Stimulated activated CD4-positive, alpha-beta T cell treated with anti-CD3 and anti-CD28 coated beads, TNF-alpha, amount 100 ng/mL, for 4 hours (primary cell): ENCODE measurements at places on chromosomes 4 and X.

- DNase-seq = no peak
These were observed 218.2 kb downstream of the AASDH start for GRCh38 chr4:56169061-56169460.

DNA sequence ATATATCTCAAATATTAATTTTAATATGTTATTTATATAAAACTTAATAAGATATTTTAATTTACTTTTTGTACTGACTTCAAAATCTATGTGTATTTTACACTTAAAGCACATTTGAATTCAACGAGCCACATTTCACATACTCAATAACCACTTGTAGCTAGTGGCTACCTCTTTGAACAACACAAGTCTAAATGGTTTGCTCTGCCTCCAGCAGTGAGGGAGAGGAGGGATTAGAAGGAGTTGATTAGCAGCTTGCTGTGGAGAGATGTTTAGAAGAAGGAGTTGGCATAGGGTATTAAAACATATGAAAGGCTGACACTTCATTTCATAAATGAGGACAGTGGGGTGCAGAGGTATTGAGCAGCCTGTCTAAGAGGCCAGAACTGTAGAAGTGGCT, 124.0 kb downstream of the ARHGAP24 start:
- no peak for DNase-seq

DNA sequence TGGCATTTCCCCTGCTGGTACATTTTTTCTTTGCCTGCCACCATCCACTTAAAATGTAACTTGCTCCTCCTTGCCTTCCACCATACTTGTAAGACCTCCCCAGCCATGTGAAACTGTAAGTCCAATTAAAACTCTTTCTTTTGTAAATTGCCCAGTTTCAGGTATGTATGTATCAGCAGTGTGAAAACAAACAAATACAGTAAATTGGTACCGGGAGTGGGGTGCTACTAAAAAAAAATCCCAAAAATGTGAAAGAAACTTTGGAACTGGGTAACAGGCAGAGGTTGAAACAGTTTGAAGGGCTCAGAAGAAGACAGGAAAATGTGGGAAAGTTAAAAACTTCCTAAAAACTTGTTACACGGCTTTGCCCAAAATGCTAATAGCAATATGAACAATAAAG, 16.3 kb downstream of the ARHGEF9 start:
- DNase-seq = no peak

DNA sequence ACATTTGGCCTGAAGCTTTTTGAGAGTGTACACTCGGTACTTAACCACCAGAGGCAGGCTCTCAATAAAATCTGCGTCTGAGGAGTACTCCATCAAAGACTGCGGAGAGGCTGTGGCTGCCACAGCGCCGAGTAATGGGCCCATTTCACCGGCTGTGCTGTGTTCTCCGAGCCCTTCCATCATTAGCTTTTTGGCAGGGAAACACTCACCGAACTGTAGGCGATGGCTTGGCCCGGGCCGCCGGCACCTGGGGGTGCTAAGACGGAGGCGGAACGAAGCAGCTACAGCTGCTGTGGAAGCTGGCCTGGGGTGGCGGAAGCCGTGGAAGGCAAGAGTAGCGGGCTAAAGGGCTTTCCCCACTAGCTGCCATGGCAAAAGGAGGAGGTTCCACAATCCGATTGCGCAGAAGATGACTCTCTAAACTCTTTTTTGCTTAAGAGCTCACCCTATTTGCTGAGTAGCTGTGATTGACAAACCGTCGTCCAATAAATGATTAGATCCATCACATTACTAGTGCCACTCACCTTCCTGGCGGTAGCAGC, 48.5 kb upstream of the PABPC1L2A start:
- no peak for DNase-seq

DNA sequence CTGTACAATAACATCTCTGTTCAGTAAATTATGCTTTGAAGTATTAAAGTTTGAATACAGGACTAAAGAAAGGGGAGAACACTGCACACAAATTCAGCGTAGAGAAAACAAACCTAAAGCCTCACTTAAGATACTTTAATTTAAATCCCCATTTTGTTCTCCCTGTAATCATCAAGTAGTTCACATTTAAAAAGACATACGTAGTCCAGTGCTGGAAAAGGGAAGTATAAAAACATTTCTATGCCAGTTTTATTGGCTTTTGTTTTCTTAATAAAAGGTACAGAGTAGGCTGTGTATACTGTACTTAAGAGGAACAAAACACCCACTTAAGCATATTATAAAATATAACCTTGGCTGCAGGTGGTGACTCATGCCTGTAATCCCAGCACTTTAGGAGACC, 101.6 kb downstream of the FGF16 start:
- DNase-seq = no peak

DNA sequence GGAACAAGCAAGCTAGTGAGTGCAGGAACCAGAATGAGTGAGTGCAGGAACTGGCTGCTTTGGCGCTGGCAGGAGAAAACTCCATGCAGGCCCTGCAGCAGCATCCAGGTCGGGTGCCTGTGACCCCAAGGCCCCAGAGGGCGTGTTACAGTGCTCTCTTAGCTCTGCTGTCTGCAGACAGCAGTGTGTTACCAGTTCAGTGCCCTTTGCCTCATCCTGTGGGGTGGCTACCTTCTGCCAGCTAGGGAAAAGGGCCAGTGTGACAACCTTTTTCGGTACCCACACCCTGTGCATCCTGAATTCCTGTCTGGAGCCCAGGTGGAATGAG, 202.3 kb upstream of the SMIM31 start:
- DNase-seq = no peak

DNA sequence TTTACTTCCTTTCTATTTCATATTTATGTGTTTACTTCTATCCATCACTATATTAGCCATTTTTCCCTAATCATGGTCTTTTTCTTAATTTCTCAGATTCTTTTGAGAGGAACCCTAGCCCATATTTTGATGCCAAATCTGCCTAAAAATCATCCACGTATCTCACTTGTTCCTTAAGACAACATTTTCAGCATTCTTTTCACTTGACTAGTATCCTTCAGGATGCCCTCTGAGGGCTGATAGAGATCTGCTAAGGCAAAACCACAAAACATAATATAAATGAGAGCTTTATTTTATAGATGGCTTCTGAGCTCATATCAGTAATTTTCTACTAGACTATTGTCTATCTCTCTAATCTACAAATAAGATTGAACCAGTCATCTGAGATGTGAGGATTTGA, 341.9 kb downstream of the GPM6A start:
- DNase-seq = no peak

DNA sequence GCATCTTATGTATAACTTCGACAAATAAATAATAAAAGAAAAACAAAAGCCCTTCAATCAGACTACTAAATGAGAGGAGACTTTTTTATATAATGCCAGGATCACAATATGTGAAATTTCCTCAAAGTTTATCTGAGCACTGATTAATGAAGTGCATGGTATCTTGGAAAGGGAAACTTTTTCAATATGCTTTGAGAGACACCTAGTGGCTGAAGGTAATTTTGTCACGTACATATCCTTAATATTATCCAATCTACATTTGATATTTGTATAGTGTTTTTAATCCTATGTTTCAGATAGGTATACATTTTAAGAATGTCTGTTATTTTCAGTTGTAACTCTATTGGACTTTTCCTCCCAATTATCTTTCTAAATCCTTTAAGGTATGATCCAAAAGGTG, 146.8 kb downstream of the KLHL4 start:
- DNase-seq = no peak

- no peak for DNase-seq
These were observed 280.1 kb downstream of the RAPGEF2 start for GRCh38 chr4:159382856-159383561.

GRCh38 chrX:19731307-19731820, 156.0 kb downstream of the SH3KBP1 start:
- DNase-seq = no peak

DNA sequence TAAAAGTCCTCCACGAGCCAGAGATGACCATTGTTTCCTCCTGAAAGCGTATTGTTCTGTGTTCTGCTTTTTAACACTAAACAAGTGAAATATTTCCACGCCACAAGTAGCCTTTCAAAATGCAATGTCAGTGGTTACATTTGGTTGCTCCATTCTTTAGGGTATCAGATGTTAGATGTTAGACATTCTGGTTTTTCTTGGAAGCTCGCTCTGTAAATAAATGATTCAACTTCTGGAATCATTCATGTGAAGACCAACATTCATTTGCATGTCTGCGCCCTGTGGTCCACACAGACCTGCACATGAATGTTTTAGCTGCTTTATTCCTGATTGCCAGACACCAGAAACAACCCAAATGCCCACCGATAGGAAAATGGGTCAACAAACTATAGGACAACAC, 38.0 kb upstream of the HELT start:
- DNase-seq = no peak

- DNase-seq = no peak
These were observed 129.0 kb downstream of the DCTD start for GRCh38 chr4:182788201-182788600.

- no peak for DNase-seq
These were observed 62.2 kb downstream of the PPP1R2C start for GRCh38 chrX:42715701-42716262.

GRCh38 chr4:90546114-90546513, 418.9 kb downstream of the CCSER1 start:
- no peak for DNase-seq

- no peak for DNase-seq
These were observed 36.0 kb upstream of the STS start for GRCh38 chrX:7111518-7111917.

DNA sequence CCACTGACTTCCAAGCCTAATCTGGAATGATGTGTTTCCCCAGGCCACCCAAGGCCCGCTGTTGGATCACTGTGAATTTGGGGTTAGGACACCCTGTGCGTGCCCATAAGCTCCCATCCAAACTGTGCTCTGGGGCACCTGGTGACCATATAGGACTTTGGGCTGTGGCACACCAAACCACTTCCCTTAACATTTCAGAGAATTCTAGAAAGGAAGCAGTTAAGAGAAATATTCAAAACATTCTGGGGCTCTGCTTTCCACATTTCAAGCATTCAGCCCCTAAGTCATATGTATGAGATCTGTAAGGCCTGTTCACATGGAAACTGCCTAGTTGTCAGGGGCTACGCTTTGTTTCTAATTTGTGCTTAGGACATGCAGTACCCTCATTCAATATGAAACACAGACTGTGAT, 14.4 kb downstream of the VGLL1 start:
- DNase-seq = no peak
